Muscle of back (tissue), 13 donors: ENCODE measurements at places on chromosomes 4 and X. TPM values are rescaled to one million over a fixed set of nuclear protein-coding genes. Genes with fewer than 3 reads are reported as not detected.

Gene TMEM271
- not detected for polyA plus RNA-seq

Gene SUV39H1
- polyA plus RNA-seq: 3.9 TPM

Gene RAB9A
- 22.8 TPM for polyA plus RNA-seq

Gene CITED1
- 13.8 TPM for polyA plus RNA-seq

Gene CSAG1
- not detected for polyA plus RNA-seq

Gene PDZD4
- 2.9 TPM for polyA plus RNA-seq

Gene ADH4
- polyA plus RNA-seq: not detected

GRCh38 chr4:182886205-182886604 is 31.0 kb downstream of the DCTD start:
- DNase-seq: peak; percentile 54

- DNase-seq: peak; percentile 25
Observed at GRCh38 chrX:9072281-9072680, 38.4 kb upstream of the FAM9B start.

- peak; percentile 64 for DNase-seq
Observed at GRCh38 chr4:173264684-173265185, 69.4 kb downstream of the HMGB2 start.
